Fibroblast of skin of right biceps (primary cell): ENCODE measurements at places on chromosomes 11 and 22.

DNA sequence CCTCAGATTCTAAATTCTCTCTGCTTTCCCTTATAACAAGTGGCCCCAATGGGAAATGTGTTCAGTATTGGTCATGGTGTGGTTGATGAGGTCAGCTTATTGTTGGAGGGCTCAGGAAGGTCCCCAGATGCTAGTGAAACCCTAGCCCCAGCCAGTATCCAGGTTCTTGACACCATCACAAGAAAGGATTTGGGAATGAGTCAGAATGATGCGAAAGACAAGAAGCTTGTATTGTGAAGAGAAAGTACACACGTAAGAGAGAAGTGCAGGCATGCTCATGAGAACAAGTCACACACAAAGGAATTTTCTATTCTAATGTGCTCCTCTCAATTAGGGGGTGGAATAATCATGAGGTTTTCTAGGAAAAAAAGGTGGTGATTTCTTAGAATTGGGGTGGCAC, 34.9 kb upstream of the TRPC6 start:
- DNase-seq: peak; percentile 86

- DNase-seq: peak; percentile 17
Observed at GRCh38 chr11:17861036-17861755, 126.6 kb downstream of the KCNC1 start.

DNA sequence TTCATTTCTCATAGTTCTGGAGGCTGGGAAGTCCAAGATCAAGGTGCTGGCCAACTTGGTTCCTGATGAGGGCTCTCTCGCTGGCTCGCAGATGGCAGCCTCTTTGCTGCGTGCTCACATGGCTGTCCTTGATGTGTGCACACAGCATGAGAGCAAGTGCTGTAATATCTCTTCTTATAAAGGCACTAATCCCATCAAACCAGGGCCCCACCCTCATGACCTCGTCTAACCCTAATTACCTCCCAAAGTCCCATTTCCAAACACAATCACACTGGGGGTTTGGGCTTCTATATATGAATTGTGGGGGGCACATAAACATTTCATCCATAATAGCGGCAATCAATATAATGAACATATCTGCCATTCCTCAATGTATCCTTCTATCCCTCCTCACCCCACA, 1062.1 kb downstream of the BRD1 start:
- no peak for DNase-seq

GRCh38 chr11:34599406-34599945, 21.4 kb upstream of the EHF start:
- peak; percentile 93 for DNase-seq

DNA sequence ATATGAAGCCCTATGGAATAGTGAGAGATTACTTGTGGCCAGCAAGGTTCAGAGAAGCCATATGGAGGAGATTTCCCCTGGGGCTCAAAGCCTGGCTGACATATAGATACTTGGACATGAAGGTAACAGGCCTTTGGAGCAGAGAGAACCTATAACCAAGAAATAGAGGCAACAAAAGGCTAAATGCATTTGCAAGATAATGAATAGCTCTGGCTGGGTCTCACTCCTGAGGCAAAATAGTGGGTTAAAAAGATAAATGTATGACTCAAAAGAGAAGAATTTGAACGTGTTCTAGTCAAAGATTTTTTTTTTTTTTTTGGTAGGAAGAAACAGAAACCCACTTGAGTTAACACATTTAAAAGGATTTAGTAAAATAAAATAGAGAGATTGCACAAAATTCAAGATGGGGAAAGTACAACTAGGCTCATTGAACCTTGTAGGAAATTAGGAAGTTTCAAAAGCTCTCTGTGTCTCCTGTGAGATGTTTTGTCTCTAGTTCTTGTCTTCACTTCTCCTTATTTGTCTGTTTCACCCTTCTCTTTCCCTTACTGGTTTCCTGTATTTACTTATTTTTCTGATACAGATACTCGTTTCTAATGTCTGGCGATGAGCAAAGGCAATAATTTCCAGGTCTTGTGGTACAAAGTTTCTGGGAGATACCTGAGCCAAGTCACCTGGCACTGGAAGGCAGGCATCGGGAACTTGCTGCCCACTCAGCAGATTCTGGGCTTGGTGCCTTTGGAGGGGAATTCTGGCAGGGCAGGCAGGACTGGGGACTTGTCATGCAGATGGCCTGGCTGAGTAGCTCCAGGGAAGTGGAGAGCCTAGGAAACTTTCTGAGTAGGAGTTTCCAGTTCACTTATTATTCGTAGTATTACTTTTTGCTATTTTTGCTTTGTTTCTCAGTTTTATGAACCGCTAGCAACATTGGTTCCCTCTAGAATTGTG, 49.2 kb upstream of the SESN3 start:
- DNase-seq: peak; percentile 46

DNA sequence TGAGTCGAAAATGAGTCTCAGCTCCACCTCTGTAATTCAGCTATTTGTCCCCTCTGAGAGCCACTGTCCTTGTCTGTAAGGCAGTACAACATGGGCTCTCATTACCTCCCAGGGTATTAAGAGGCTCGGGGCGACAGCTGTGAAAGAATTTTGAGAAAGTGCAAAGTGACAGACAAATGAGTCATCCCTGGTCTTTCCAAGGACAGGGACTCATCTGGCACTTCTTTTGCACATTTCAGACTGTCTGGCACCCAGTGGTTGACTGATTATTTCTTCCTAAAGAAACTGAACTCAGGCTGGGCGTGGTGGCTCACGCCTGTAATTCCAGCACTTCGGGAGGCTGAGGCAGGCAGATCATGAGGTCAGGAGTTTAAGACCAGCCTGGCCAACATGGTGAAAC, 62.1 kb upstream of the ARFGAP3 start:
- peak; percentile 76 for DNase-seq

GRCh38 chr11:27166130-27166529, 125.5 kb downstream of the BBOX1 start:
- no peak for DNase-seq

- no peak for DNase-seq
Observed at GRCh38 chr11:117825538-117826189, 1.1 kb upstream of the FXYD2 start.

DNA sequence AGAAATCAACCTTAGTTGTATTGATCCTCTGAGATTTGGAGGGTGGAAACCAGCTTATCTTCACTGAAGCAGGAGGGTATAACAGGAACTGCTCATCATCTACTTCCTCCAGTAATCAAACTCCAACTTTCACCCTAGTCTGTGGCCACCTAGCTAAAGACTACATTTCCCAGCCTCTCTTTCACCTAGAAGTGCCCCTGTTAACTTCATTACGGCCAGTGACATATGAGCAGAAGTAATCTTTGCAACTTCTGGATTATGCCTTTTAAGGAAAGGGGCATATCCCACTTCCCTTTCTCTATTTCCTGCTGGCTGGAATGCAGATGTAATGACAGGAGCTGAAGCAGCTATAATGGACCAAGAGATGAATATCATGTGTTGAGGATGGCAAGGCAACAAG, 7.6 kb upstream of the VPS37C start:
- DNase-seq: no peak

GRCh38 chr11:110948112-110948511, 235.9 kb upstream of the ARHGAP20 start:
- DNase-seq: no peak

- no peak for DNase-seq
Observed at GRCh38 chr11:28739489-28740280, 631.5 kb downstream of the METTL15 start.

DNA sequence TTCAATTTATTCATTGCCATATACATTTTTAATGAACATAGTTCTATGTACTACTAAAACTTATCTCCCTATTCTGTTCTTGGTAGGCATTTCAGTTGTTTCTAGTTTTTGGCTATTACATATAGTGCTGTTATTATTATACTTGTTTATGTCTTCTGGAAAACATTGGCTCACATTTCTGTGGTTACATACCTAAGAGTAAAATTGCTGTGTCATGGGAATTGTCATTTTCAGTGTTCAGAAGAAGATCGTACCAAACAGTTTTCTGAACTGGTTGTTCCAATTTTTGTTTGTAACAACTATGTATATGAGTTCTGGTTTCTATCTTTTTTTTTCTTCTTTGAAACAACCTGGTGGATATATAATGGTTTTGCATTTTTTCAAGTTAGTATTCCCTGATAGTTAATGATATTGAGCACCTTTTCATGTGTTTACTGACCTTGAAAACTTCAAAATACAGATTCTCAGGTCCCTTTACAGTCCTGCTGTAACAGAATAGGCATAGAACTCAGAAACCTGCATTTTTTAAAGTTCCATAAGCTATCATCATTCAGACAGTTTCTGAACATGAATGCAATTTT, 230.7 kb downstream of the JRKL start:
- no peak for DNase-seq

DNA sequence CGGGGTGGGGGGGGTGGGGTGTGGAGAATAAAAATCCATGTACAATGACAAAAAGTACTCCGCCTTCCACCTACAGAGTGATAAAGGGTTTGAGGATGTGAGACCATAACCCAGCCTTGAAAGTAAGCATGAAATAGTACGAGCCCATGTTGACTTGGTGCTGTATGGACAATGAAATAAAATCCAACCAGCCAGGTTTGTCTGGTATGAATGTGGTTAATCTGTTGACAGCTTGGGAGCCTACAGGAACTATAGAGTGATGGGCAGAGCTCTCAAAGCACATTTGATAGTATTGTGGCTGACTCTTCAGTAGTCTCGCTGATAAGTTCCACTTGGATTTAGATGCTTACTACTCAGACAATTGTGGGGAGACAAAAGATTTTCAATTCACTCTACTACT, 48.8 kb upstream of the CD44 start:
- peak; percentile 52 for DNase-seq

- DNase-seq: no peak
Observed at GRCh38 chr11:114342476-114342875, 46.3 kb downstream of the NNMT start.

DNA sequence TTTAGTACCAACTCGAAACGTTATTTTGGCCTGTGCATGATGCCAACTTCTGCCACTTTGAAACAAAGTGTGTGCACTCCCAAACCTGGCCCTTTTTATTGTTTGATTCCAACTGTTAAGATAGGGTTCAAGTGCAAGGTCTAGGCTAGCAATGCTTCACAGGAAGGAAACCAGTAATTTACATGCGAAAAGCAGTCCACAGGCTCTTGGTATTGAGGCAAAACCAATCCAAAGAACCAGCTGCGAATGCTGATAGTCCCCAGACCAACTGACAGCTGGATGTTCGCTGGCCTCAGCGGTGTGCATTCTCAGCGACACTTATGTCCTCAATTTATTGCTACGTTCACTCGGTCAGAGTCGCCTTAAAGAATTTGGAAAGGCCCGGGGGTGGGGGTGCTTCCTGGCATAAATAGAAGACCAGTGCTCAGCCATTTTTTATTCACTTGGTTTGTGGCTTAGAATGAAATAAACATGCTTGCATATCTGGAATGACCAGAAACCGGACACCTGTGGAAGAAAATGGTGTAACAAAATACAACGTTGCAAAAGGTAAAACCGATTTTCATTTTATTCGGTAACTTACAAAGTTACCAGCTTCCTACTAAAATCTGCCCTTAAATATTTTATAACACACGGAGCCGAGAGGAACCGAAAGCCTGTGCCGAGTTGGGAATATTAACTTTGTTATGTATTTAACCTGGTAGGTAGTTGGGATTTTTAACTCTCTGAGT, 1.6 kb downstream of the CPT1A start:
- DNase-seq: peak; percentile 15

GRCh38 chr11:100562128-100562527, 125.0 kb upstream of the ARHGAP42 start:
- peak; percentile 93 for DNase-seq

DNA sequence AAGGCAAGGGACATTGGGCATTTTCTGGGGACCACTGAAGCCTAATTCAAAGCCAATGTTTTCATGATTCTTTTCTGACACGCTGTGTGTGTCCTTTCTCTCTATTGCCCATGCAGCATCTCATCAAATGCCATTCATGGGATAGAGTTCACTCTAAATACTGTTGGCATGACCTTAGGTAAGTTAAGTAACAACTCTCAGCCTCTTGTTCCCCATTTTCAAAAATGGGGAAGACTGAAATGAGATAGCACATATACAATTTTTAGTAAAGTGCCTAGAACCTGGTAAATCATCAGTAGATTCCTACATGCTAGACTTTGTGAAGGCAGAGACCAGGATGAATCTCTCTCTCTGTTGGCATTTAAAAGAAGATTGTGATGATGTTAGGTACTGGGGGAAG, 12.7 kb upstream of the OR52K2 start:
- DNase-seq: no peak

GRCh38 chr11:99418927-99419720, 398.4 kb downstream of the CNTN5 start:
- DNase-seq: peak; percentile 5

DNA sequence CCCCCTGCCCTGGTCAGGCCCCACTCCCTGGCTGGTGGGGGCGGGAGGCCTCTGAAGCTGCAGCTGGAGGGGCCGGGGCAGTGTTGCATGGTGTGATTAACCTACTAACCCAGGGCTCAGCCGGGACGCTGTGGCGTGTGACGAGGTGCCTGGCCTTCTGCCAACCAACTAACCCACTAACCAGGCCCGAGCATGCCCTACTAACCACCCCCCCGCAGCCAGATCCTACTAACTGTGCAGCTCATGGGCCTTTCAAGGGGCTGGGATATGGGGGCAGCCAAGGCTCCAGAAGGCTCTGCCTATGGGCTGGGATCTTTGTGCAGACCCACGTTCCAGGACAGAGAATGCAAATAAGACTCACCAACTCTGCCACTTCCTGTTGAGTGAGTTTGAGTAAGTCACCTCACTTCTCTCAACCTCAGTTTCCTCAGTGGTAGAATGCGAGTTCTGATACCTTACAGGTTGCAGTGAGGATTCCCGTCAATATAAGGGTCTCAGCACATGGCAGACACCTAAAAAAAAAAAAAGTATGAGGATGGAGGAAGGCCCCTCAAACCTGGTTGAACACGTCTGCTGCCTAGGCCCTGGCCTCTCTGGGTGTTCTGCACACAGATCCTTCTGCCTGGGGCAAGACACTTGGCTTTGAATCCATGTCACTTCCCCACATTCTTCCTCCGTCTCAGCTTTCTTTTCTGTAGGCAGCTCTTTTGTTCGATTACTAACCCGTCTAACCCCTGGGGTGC, 14.1 kb downstream of the MIAT start:
- DNase-seq: no peak

DNA sequence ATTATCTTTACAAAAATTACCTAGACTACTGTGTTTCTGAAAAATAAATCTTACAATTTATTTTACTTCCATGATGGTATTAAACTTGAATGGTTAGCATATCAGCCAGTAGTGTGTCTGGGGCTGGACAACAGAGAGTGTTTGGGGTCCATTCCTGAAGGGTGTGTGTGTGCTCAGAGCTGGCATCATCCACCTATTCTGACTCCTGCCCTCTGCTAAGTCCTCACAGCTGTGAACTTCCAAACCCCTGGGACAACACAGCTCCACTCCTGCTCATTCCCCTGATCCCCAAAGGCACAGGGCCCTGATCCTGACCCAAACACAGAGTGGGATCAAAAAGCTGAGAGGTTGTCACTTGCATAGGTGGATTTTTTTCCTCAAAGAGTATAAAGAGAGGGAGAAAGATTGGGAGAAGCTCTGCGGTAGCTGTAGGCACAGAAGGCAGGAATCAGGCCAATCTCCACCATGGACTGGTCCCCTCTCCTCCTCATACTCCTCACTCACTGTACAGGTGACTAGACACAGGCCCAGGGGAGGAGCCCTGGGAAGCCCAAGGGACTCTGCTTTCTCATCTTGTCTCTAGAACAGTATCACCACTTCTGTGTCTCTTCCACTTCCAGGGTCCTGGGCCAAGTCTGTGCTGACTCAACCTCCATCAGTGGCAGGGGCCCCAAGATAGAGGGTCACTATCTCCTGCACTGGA, 55.7 kb upstream of the TOP3B start:
- DNase-seq: no peak

GRCh38 chr11:73818846-73819245, 31.2 kb downstream of the MRPL48 start:
- peak; percentile 36 for DNase-seq

GRCh38 chr11:75872887-75873416, 57.9 kb downstream of the UVRAG start:
- no peak for DNase-seq

GRCh38 chr11:35237351-35237750, 98.4 kb downstream of the CD44 start:
- no peak for DNase-seq
